C1 segment of cervical spinal cord (tissue), 14 donors: ENCODE measurements at places on chromosomes 2 and 18.

DNA sequence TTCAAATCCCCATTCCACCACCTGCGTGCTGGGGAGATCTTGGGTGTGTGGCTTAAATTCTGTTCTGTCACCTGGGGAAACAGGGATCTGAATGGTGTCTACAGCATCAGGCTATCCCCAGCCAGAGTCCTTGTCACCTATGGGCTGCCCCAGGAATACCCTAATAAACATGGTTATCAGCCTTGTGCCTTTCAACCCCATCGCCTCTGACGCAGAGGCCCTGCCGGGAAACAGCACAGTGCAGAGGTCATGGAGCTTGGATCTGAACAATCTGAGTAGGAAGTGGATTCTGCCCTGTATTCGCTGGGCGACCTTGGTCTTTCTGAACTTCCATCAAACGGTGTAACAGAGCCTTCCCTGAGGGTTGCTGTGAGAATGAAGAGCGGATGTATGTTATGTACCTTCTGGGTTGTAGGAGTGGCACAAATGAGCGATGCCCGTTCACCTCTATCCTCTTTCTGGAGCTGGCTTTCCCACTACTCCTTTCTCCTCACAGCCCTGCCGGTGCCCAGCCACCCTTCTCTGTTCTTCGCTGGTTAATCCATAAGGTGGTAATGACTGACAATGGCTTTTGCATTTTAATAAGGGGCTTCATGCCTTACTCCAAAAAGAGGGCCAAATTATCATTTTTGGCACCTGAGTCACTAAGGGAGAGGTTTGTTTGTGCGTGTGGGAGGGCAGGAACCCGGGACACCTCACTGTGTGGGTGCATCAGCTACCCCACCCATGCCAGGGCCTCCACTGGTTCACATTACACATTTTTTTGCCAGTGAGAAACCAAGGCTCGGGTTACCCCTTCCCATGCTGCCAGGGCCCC lies 256.5 kb downstream of the MYCN start:
- DNase-seq, result no peak

DNA sequence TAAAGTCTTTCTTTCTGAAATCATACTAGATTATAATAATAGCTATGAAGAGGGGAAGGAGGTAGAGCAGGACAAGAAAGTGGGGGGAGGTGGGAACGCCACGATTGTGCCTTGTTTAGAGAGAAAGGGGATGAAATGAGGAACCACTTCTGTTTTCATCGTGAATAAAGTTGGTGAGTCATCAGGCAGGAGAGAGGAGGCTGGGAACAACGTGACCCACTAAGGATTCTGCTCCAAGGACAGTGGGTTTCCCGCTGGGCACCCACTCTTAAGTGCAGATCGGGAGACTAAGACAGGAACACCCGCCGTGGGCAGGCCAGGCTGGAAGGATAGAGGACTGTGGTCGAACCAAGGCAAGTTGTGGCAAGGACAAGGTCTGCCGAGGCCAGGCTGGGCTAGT lies 158.2 kb downstream of the L3MBTL4 start:
- no peak for DNase-seq

DNA sequence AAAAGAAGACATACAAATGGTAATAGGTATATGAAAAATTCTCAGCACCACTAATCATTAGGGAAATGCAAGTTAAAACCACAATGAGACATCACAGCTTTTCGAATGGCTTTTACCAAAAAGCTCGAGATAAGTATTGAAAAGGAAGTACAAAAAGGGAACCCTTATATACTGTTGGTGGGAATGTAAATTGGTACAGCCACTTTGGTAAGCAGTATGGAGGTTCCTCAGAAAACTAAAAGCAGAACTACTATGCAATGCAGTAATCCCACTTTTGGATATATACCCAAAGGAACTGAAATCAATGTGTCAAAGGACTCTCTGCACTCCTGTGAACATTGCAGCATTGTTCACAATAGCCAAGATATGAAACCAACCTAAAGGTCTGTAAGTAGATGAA lies 107.5 kb upstream of the SPATS2L start:
- no peak for DNase-seq

DNA sequence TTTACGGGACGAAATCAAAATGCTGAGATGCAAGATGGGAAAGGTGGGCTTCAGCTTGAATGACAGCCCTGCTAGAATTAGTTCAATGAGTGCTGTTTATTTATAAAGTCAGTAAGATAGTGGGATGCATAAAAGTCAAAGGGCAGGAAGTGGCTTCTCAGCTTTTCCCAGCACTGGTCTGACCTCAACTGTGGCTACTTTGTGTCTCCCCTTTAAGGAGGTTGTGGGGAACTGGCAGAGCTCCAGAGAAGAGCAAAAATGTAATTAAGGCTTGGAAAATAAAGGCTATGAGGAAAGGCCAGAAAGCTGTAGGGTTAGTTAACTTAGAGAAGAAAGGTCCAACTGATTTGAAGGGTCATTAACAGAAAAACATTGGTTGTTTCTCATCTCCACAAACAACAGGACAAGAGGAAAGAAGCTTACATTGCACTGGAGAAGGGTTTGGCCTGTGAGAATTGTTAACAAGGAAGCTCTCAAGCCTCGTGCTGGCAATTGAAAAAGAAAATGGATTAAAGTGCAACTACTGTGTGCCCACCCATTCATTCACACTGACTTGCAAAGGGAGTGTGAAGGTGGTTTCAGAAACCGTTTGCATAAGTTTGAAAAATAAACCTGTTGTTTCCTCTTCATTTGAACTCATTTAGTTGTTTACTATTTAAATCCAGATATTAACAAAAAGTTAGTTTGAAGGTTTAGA lies 68.8 kb upstream of the CD28 start:
- no peak for DNase-seq
